ENCODE measurements at places on chromosomes 12 and 14. TPM values are rescaled to one million over a fixed set of nuclear protein-coding genes. Genes with fewer than 3 reads are reported as not detected.

DNA sequence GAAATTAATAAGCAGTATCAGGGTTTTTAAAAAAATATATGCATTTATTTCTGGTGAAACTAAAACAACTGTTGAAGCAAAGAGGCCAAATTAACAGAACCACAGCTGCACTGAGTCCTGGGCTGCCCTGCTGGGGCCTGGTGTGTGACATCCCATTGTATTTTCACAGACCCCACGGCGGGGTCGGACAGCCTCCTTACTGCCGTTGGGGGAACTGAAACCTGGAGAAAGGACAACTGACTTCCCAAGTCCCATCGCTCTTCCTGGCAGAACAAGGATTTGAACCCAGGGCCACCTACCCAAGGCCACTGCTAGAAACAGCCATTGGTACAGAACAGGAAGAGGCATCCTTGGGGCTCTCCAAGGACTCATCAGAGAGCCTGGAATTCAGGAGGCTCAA lies 114.8 kb upstream of the SFSWAP start:
- no peak for DNase-seq

DNA sequence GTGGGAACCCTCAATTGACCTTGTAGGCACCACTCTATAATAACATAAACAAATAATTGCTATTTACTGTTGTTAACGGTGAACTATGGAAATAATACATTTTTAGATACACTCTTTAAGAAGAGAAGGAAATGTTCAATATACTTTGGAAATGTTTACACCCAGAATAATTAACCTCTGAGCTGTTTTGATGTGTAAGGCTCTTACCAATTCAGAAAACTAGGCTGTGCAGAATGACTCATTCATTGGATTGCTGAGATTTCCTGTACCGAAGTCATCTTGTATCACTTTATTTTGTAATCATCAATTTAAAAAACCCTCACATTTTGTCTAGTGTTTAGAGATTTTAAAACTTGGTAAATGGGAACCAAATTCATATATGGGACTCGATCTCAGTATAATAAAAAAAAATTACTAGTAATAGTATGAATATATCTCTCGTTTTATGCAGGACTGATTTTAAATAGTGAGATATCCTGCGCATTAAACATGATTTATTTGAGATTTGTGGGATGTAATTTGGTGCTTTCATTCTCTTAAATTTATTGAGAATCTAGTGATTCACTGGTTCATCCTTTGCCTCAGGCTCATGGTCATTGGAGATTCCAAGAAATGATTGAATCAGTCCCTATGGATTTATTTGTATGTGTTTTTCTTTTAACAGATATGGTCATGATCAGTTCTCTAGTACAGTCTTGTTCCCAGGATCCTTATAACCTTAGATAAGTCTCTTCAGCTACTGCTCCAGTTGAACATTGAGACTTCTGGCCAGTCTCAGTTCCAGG lies 3.9 kb downstream of the SAMD4A start:
- DNase-seq = no peak

DNA sequence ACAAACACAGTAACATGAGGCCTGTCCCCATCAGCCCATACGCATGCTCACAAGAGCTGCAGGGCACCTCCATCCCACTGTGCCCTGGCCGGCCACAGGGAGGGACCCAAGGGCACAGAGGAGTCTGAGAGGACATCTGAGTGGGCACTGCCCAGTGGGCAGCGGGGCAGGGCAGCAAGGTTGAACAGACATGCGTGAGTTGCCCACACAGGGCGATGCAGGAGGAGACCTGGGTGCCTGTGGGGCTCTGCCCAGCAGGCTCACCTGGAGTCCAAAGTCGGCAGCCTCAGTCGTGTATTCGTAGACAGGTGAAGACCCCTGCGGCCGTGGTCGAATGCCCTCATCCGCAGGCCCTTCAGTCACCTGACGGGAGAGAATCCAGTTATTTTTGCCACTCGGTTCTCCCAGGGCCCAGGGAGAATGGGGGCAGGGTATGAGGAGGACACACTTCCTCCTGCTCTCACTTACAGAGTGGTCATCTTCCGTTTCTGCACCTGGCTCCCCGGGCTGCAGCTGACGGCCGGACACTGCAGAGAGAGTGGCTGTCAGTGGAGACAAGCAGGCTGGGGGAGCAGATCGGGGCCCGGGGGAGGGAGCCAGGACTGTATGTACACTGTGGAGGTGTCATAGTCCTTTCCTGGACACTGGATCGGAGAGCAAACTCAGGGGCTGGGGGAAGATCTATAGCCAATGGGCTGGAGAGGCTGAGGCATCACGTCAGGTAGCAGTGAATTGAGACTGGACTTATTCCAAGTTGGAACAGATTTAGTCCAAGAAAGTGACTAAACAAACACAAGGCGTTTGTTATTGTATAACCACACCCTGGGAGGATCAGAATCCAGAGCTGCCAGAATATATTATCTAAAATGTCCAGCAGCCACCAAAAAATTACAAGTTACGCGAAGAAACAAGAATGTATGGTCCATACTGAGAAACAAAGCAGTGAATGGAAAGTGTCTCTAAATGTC lies 20.7 kb downstream of the AHNAK2 start:
- DNase-seq = peak; percentile 24

Gene SRRM4
- 0.02 TPM for polyA plus RNA-seq

GRCh38 chr14:24863968-24864684 lies 185.8 kb downstream of the STXBP6 start:
- no peak for DNase-seq

DNA sequence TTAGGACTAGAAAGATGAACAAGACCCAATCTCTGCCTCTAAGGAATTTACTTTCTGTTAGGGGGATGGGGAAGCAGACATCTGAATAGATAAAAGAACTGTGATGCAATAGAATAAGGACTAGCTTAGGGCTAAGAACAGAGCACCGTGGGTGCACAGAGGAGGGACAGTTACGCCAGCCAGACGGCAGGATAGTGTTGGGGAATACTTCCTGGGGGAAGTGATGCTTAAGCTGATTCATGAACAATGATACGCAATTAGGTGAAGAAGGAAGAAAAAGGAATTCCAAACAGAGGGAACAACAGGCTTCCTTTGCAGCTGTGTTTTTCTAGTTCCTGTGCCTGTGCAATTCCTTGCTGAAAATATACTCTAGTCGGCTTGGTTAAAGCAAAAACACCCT lies 501.1 kb downstream of the APAF1 start:
- DNase-seq = no peak

Gene GPX2
- polyA plus RNA-seq = not detected

Gene SLC2A14
- 12.7 TPM for polyA plus RNA-seq

DNA sequence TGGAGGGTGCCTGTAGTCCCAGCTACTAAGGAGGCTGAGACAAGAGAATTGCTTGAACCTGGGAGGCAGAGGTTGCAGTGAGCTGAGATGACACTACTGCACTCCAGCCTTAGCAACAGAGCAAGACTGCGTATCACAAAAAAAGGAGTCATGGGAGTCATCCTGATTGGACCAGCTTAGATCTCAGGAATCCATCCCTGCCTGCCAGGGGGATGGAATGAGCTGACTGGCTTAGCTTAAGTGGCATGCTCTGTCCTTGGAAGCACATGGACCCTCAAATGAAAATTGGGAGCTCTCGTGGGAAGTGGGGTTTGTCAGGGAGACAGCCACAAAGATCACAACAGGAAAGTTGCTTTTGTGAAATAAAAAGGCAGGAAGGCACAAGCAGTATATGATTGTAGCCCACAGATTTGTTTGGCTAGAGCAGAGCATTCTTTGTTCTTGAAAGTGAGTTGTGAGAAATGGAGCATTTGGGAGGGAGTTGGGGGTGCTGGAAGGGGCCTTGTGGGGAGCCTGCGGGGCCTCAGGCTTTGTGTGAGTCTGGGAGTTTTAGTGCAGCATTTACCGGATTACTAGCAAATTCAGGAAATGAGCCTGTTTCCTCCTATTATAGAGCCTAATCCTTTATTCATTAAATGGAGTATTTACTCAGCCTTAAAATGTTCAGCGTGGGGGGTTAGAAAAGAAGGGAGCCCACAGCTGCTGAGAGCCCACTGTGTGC lies 30.7 kb downstream of the DGLUCY start:
- DNase-seq = no peak
